Neural progenitor cell (in vitro differentiated cells): ENCODE measurements at places on chromosomes 7 and 10.

DNA sequence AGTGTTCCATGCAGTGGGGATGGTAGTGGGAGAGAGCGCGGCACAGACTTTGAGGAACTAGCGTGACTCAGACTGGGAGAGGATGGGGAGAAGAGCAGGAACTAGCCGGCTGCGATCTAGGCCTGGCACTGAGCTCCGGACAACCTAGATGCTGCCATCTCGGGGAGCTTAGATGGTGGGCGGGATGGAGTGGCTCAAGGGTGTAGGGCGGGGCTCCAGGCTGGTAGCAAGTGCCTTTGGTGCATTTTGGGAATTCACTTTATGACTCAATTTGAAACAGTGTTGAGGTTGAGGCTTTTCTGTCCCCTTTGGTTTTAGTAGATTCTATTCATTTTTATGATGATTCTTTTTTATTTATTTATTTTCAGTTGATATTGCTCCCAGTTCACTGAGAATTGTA lies 185.3 kb upstream of the GPR26 start:
- no peak for DNase-seq

DNA sequence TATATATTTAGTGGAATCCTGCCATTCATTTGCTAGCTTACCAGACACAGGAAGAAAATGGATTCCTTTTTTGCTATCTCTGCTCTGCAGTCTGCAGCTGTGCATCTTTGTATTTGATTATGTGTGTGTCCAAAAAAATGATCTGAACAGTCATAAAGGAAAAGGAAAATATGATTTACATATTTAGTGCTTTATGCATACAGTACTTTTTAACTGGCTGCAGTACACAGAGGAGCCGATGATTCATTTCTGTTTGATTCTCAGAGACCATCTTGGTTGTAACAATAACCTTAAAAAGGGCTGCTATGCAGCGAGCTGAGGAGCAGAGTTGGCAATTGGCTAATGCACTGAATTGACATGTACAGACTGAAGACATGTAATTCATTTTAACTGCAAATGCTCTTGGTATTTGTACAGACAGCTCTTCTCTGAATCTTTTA lies 151.3 kb upstream of the FZD1 start:
- DNase-seq = no peak

DNA sequence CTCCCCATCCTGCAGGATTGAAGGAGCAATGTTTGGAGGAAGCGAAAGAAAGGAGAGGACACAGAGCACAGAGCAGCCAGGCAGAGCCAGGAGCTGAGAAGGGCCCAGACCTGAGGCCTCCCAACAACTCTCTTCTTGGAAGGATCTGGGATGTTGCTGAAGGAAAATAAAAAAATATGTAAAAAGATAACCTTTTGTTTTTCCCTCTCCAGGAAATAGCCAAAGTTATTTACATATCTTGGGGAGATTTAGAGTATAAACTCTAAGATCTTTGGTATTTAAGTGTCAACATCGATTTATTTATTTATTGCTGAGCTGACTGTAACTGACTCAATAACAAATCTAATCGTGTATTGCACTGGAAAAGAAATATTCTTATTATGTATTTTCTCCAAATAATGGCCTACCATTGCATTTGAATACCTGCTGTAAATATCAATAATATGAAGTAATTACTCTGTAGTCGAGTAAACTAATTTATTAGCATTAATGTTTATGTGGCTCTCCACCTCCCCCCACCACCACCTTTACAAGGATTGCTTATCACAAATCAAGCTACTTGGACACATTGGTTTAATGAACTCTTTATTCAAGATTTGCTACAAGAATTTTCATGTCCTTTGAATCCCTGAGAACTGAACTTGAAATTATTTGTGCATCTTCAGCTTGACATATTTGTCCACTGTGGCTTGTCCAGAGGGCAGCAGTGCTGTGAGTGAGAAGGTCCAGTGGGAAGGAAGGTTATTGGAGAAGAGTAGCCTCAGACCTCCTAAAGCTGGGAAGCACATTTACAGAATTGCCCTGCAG lies 1.8 kb upstream of the HOXA11 start:
- DNase-seq = no peak

DNA sequence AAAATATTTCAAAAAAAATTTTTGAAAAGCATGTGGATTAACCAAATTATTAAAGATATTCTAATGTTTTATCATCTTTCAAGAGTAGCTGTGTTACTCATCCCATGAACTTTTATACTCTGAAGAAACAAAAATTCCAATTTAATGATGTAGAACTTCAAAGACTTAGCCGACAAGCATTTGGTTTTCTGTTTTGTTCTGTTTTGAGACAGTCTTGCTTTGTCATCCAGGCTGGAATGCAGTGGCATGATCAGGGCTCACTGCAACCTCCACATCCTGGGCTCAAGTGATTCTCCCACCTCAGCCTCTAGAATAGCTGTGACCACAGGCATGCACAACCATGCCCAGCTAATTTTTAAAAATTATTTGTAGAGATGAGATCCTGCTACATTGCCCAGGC lies 17.8 kb upstream of the LCOR start:
- DNase-seq = no peak
